ENCODE measurements at places on chromosomes 1 and 21.

DNA sequence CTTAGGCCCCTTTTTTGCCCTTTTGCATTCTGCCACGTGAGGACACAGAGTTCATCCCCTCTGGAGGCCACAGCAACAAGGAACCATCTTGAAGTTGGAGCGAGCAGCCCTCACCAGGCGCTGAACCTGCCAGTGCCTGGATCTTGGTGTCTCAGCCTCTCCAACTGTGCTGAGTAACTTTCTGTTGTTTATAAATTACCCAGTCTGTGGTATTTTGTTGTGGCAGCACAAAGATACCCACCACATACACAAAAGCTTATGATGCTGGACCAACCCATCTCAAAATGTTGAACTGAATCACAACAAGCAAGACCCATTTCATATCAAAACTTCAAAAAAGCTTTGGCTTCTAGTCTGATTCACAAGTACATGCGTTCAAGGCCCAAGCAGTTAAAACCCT, 649.9 kb downstream of the KIF26B start:
- DNase-seq, result no peak

- no peak for DNase-seq
Observed at GRCh38 chr1:109532365-109533136, 7.1 kb upstream of the GPR61 start.

- DNase-seq, result no peak
Observed at GRCh38 chr1:228744918-228745317, 9.6 kb downstream of the RHOU start.

GRCh38 chr1:235500971-235501540, 3.2 kb downstream of the B3GALNT2 start:
- DNase-seq, result no peak

Data from cortex of kidney (tissue), 1 donor.